ENCODE measurements at places on chromosomes 5 and 9.

DNA sequence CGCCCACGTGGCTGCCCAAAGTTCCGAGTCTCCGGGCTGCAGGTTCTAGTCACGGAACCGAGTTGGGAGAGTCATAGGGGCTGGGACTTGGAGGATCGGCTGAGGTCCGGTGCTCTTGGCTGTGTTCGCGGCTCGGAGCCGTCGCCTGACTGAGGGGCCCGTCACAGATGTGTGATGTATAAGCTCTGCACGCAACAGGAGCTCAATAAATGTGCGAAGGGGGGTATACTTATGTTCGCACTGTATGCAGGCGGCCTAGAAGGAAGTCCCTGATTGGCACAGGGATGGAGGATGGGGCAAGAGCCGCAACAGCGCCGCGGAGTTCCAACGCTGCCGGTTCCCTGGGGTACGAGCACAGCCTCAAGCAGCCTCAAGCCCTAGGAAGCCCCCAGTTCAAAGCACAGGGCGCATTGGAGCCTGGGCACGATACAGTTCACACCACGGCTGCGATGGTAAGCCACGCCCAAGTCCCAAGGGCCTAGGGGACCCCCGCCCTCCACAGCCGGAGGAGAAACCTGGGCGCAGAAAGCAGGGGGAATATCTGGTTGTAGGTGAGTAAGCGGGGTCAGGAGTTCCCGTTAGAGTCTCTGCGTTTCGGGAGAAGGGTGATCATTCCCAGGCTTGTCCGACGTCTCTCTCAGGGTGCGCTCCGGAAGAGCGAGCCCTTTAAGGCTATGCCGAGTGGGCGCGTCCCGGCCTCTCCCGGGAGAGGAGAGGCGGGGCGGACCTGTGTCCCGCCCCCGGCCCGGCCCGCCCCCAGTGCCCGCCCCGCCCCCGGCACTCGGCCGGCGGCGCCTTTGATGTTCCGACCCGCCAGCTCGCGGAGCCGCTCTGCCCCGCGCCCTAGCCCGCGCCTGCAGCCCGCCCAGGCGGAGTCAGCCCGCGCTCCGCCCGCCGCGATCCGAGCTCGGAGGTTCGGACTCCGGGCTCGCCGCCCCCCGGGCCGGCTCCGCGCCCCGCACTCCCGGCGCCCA is at the start of gene TCF7:
TCF7 (plus strand) TSS at position 780 of the 974 bp plus-strand sequence. CDS start 226 bp downstream, outside the sequence.
- peak; percentile 29 for DNase-seq

- DNase-seq: no peak
These were observed 52.0 kb upstream of the ABL1 start for GRCh38 chr9:130782886-130783530.

DNA sequence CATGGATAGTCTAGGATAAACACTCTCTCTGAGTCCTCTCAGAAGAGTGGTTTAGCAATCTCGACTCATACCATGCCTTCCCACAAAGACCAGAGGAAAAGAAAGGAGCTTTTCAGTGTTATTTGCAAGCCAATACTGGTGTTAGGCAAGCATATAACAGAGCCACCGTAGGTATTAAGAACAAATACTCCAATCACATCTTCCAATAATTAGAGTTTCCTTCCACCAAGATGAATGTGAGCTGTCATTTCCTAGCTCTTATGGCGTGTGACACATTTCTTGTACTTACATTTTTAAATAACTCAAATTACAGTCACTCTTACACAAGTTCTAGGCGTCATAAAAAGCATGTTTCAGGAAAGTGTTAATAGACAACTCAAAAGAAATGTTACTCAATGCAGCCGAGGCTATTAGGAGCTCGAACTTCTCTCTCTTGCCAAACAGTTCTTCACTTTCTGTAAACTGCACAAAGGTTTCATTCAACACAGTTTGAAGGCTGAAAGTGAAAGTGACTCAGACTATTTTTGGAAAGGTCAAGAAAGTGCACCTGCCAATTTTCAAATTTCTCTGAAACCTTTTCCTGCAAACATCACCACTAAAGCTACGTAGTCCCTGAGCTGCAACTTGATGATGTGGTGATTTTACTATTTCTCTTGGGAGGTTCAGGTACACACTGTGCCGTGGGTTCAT is 153.8 kb downstream of the AUH start:
- DNase-seq: peak; percentile 50

DNA sequence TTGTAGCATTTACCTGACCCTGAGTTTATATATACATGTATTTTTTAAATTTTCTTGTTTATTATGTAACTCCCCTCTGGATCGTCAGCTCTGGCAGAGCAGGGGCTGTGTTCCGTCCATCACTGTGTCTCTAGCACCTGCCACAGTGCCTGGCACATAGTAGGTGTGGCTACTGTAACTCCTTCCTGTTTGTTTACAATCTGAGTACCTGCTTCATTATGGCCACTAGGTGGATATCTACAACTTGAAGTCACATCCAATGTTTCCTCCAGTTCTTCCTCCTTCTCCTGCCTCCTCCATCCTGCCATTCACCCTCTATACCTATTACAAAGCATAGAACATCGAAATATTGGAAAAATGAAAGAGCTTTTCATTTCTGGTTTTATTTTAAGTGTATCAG is 14.2 kb upstream of the PPP1R2B start:
- no peak for DNase-seq

DNA sequence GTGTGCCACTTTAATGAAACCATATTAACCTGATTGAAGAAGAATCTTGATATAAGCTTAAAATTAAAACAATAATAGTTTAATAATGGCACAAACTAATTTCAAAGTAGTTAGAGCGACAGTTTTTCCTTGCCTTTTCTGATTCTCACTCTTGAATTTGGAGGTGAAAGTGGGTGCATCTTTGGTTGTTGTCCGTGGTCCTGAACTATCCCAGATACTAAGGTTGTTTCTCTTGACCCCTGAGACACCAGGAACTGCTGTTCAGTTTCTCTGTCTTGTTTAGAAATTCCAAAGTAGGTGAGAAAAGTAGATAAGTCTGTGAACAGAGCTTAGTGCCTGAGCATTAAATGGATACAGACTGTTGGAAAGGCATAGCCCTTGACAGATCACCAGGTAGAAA is 274.7 kb downstream of the FBXL7 start:
- no peak for DNase-seq

DNA sequence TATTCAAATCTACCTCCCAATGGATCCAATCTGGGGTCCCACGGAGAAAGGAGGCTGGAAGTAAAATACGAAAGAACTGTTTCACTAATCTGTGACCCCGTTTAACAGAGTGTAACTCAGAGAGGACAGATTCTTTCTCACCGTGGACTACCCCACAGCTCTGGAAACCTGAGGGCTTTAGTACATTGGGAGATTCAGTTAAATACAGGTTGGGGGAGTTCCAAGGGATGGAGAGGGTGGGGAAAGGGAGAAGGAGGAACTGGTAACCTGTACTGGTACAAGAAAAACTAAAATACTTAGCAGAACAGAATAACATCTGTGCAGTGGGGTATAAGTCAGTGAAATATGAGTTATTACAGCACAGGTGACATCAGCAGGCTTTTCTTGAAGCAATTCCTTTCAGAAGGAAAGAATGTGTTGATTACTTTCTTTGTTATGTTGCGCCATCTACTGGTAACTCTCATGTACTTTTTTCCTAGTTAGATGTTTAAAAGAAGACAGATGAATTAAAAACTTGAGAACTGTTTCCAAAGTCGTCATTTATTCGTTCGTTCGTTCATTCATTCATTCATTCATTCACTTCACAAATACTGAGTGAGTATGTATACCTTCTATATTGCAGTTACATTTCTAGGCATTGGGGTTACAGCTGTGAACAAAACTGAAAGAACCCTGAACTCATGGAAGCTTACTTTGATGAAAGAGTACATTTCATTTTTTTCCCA is 30.0 kb upstream of the STOM start:
- DNase-seq: peak; percentile 53

GRCh38 chr5:22908129-22908528 is 55.0 kb upstream of the CDH12 start:
- peak; percentile 27 for DNase-seq

DNA sequence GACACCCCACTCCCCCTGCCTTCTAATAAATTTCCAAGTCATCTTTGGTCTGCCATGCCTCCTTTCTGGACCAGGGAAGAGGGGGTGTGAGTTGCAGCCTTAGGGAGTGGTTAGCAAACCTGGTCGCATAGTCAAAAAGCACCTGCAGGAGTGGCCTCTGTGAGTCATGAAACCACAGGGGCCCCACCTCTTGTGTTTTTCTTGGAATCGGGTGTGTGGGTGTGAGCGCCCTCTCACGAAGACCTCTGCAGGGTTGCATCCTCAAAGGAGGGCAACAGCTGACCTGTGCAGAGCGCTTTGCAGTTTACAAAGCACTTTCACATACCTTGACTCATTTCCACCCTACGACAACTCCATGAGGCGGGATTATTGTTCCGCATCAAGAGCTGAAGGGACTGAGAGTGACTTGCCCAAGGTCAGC is 36.8 kb upstream of the TEX48 start:
- no peak for DNase-seq

All from fibroblast of skin of left biceps (primary cell).